ENCODE measurements at places on chromosomes 2 and 18.

GRCh38 chr2:230658577-230658876 is 54.1 kb upstream of the CAB39 start:
- DNase-seq, result no peak

DNA sequence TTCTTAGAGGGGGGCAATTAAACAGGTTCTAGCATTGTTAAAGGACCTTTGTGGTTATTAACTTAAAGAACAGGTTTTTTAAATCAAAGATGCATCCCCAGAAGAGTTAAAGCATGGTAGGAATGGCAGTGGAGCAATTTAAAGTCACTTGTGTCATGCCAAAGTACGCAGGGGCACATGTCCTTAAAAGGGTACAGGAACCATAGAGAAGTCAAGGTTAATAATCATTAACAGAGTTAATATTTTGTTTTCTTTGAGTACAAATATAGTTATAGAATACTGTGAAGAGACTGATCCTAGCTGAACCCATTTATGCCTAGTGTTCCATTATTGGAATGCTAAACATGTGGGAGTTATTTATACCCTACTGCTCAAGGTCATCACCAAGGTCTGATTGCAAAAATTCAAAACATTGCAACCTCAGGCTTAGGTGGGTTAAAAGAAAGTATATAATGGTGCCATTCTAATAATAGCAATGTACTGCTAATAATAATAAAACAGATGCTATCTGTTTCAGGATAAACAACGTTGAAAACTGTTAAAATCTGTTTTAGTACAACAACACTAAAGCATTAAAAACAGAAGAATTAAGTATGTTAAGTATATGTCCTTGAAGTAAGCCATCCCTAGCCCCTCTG is 216.0 kb downstream of the MYO3B start:
- no peak for DNase-seq

GRCh38 chr2:166092889-166093288 is 34.9 kb downstream of the SCN1A start:
- no peak for DNase-seq

DNA sequence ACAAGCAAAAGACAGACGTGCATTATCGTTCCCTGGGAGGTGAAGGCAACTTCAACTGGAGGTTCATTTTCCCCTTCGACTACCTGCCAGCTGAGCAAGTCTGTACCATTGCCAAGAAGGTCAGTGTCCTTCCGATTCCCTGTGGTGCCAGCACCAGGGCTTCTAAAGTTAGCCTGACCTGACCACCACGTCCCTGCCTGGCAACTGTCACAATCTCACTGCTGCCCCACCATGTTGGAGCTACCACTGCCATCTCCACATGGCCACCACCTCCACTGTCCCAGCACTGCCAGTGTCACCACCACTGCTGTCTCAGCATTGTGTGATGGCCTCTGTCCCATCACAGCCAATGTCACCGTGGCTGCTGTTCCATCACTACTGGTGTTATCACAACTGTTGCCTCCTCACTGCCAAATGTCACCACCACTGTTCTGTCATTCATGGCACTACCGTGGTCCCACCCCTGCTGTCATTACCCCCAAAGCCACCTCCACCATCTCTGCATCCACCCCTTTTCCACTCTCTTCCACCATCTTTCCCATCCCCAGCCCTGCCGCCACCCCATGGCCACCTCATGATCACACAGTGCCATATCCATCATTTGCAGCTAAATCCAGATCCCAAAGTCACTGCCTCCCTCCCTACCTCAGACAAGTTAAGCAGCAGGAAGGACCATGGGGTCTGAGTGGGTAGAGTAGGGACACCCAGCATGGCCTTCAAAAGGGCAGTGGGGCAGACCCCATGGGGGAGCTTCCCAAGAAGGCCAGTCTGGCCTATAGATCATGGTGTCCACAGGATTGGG is 216.5 kb downstream of the DYSF start:
- no peak for DNase-seq

GRCh38 chr18:23827681-23828080 is 138.4 kb downstream of the LAMA3 start:
- DNase-seq, result no peak

GRCh38 chr2:644871-645270 is 32.3 kb downstream of the TMEM18 start:
- no peak for DNase-seq

DNA sequence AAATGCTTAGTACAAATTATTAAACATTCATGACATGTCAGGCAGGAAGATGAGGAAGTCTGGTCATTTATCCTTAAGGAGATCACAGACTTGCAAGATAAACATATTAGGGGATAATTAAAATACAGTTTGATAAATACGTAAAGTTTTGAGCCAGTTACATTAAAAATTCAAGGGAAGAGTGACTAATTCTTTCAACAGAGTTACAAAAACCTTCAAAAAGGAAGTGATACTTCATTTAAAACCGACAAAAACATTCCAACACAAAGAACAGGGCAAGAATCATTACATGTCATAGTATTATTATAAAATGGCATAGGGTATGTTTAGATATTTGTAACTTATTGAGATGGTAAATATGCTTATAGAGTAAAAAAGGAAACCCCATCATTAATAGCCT is 636.0 kb downstream of the NR4A2 start:
- no peak for DNase-seq

DNA sequence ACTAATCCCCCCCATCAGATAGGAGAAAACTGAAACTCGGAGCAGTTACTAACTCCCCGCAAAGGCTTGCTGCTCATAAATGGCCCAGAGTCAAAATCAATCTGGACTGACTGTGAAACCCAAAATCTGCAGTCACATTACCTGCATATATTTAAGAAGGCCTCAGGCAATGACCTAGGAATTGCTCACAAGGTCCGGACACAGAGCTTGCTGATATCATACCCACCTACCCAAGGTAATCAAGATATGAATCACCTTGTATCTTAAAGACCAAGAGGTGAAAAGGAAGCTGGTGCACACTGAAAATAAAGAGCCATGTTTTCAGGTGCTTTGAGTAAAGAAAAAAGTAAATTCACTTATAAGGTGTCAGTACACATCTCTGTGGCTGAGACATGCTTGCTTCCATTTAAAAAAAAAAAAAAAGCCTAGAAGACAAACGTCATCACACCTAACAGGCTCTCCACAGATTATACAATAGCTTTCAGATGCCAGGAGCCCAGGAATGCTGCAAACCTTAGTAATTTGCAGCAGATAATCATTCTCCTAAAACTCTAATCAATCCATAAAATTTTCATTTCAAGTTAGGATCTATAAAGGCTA is 195.4 kb downstream of the ZEB2 start:
- DNase-seq, result no peak

- DNase-seq, result no peak
Observed at GRCh38 chr2:121640380-121641316, 8.6 kb downstream of the CLASP1 start.

- DNase-seq, result no peak
Observed at GRCh38 chr2:144359684-144360083, 160.2 kb downstream of the ZEB2 start.

DNA sequence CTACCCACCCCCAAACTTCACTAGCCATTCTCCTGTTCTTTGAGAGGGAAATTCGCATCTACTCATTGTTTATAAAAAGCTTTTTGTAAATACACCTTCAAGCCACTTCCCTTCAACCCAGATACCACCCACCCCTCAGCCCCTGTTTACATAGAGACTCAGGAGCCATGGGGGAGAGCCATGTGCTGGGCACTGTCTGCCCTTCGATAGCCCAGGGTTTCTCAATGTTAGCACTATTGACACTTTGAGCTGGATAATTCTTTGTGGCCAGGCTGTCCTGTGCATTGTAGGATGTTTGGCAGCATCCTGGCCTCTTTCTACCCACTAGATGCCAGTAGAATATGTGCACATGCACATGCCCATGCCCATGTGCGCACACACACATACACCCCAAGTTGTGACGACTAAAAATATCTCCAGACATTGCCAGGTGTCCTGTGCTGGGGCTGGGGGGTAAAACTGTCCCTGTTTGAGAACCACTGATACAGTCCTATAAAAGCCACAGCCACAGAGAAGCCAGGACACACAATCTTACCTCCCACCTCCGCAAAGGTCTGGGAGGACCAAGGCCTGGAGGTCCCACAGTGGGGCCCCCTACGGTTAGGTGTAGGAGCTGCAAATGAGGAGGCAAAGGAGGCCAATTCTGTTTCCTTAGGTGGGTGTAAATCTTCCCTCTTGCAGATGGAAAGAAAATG is 44.5 kb upstream of the ASPRV1 start:
- DNase-seq, result no peak

DNA sequence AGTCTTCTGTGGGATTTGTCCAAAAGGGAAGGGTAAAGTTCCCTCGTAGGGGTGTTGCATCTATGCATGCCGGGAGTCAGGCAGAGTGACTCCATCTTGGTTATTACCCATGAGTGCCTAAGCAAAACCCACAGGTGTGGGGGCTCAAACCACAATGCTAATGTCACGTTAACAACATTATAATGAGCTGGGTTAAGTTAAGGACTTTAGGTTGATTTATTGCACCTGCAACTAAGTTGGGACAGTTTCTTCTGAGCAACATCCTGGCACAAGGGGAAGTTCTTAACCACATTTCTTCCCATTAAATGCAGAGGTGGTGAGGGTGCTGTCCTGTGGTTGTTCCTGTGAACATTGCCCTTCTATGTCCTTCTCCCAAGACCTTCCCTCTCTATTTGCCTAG is 1596.8 kb upstream of the SLC39A10 start:
- no peak for DNase-seq

Measured in Daoy (cell line).